ENCODE measurements at places on chromosomes 3 and 15.

GRCh38 chr3:186839874-186840641 lies 2.5 kb upstream of the ADIPOQ start:
- DNase-seq = peak; percentile 55

DNA sequence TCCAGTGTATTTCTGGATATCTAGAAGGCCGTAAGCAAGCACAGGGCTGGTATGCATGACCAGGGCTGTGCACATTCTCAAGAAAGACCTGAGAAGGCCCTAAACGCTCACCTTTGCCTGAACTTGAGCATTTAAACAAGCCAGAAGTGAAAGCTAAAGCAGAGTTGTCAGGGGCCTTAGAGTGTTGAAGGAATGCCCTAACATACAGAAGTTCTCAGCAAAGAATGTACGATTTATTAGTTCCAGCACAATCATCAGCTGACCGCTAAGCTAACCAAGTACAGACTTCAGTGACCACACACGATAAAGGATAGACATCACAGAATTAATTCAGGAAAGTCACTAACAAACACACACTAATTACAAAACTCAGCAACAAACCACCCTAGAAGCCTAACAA lies 8.7 kb downstream of the HLTF start:
- DNase-seq = peak; percentile 77

GRCh38 chr3:18283680-18284079 lies 141.5 kb downstream of the SATB1 start:
- no peak for DNase-seq

DNA sequence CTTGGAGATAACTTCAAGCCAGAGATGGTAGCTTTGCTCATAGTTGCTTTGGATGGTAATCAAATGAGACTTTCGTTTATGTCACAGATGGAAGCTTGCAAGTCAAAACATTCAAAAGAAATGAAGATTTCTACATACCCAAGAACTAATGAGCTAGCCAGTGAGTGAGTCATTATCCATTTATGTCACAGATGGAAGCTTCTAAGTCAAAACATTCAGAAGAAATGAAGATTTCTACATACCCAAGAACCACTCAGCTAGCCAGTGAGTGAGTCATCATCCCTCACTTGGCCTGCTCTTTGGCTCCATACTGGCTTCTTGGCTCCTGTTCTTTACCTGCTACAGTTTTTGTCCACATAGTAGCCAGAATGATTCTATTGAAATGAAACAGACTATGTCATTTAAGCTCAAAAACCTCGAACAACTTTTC lies 559.8 kb upstream of the CBLB start:
- peak; percentile 100 for DNase-seq
